ENCODE measurements at places on chromosomes 7 and 10.

GRCh38 chr10:48523820-48524758 lies 80.8 kb downstream of the ARHGAP22 start:
- no peak for DNase-seq

DNA sequence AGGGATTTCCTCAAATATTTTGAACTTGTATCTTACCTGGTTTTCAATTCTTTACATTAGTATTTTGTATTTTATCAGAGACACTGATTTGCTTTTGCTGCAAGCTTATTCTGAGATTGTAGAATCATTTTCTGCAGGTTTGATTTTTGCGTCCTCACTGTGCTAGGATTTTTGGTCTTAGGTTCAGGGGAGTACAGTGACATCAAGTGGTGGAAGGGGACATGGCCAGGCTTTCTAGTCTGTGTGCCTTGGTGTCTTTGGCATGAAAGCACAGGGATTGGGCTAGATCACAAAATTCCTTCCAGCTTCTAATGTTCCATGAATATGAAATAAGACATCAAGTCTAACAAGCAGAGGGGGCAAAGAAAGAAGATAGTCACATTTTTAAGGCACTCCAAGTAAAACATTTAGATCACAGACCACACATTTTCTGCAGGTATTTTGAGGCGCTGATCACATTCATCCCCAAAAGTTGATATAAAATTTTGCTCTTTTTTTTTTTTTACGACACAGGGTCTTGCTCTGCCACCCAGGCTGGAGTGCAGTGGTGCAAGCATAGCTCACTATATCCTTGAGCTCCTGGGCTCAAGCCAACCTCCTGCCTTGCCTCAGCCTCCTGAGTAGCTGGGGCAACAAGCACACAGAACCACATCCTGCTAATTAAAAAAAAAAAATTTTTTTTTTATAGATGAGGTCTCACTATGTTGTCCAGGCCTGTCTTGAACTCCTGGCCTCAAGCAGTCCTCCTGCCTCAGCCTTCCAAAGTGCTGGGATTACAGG lies 124.4 kb downstream of the PON1 start:
- DNase-seq: no peak

DNA sequence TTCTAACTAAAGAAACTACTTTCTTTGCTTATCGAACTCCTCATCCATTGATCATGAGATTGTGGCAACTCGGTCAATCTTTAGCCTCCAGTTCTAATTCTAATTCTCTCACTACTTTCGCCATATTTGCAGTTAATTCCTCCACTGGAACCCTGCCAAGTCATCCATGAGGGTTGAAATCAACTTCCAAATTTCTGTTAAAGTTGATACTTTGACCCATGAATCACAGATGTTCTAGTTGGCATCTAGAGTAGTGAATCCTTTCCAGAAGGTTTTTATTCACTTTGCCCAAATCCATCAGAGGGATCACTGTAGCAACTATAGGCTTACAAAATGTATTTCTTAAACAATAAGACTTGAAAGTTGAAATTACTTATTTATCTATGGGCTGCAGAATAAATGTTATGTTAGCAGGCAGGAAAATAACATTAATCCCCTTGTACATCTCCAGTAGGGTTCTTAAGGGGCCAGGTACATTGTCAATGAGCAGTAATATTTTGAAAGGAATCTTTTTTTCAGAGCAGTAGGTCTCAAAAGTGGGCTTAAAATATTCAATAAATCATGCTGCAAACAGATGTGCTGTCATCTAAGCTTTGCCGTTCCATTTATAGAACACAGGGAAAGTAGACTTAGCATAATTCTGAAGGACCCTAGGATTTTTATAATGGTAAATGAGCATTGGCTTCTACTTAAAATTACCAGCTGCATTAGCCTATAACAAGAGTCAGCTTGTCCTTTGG lies 39.4 kb downstream of the CCDC71L start:
- DNase-seq: no peak

- DNase-seq: peak; percentile 54
These were observed 100.0 kb downstream of the INPP5A start for GRCh38 chr10:132637477-132638129.

GRCh38 chr10:1677307-1677939 lies 59.9 kb downstream of the ADARB2 start:
- no peak for DNase-seq

DNA sequence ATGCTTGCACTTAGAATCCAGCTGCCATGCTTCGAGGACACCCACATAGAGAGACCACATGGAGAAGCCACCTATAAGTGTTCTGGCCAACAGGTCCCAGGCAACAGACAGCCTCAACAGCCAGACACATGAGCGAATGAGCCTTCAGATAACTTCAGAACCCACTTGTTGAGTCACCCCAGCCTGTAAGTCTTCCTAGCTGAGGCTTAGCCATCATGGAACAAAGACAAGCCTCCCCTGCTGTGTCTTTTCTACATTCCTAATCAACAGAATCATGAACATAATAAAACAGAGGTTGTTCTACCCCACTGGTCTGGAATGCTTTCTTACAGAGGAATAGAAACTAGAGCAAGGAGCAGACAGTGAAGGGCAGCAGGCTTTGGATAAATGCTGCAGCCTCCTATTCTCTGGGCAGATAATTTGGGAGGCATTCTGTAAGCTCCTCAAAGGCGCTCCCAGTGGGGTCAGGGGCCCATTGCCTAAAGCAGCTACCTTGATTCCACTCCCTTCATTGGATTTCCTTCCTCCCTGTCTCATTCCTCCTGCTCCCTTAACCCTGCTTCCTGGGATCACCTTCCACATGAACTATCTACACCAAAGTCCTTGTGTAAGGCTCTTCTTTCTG lies 4.6 kb downstream of the TLL2 start:
- DNase-seq: no peak

DNA sequence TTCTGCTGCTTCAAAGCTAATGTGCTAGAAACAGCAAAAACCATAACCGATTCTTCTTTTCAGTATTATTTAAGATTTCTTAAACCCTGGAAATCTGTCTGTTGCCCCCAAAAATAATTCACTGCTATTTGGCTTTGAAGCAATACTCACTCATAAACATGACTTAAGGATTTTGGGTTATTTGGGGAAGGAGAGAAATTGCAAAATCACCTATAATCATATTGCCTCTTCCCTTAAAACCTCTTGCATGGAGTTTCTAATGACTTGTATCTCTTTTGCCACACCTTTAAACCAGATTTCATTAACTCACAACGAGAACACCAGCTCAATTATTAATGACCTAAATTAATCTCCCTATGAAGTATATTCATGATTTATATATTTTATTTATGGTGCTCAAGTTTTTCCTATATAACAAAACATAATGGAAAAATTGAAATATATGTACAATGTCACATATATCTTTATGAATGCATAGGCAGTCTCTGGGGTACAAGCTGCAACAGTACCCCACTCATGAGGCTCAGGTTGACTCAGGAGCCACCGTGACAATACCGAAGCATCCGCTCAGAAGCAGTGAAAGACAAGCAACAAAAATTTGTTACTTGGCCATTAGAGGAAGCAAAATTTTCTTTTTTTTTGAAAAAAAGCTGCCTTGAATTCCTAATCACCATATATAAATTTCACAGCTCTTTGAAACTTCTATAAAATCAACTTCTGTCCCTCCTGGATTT lies 3.0 kb downstream of the NAMPT start:
- DNase-seq: no peak

- DNase-seq: no peak
These were observed 61.7 kb upstream of the NPTX2 start for GRCh38 chr7:98555403-98555802.

DNA sequence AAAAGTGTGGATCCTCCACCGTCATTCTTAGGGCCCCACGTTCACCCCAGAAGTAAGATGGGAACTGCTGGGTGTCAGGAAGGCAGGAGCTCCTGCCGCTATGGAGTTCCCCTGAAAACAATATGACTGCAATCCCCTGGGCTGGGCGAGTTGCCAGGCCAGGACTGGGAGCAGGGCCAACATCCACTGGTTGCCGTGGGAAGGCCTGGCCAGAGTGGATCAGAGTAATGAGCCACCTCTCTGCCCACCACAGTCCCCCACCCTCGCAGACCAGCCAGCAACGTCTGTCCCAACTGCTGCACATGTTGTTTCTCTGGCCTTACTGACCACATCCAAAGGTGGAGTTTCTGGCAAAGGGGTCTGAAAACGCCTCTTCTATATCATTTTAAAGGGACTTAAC lies 86.6 kb downstream of the STRA8 start:
- DNase-seq: no peak

DNA sequence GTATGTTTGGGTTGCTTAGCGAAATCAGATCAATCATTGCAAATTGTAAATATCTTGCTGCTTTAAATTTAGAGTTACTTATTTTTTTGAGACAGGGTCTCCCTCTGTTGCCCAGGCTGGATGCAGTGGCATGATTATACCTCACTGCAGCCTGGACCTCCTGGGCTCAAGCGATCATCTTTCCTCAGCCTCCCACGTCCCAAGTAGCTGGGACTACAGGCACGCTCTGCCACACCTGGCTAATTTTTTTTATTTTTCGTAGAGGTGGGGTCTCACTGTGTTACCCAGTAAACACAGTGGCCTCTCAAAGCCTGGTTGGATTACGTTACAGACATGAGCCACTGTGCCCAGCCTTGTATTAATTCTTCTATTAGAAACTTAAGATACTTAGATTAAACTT lies 1.7 kb downstream of the VDAC2 start:
- DNase-seq: no peak

- DNase-seq: no peak
These were observed 8.3 kb downstream of the TSPAN14 start for GRCh38 chr10:80462299-80462980.

DNA sequence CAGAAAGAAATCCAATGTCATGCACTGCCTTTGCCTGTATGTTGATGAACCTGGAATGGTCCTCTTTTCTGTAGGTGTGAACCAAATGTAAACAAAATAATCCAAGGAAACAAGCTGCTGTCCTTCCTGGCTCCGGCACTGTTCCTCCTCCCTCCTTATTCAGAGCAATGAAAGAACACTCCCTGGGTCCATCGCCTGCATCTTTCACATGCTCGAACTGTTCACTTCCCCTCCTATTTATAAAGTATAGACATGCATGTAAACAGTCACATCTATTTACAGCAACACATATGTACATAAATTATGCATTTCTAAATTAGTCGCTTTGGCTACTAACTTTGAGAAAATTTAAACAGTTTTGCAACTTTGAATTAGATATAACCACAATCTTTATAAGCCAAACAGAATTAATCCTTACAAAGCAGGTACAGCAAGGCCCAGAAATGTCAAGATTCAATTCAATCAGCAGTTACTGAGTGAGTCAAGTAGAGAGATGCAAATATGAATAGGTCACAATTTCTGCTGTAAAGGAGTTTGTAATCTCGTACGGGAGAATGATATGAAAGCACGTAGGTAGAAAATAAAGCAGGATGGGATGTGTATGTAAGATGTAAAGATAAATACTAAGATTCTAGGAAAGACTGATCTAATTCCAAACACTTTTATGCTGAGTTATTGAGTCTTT lies 162.6 kb downstream of the PIP4K2A start:
- DNase-seq: no peak

DNA sequence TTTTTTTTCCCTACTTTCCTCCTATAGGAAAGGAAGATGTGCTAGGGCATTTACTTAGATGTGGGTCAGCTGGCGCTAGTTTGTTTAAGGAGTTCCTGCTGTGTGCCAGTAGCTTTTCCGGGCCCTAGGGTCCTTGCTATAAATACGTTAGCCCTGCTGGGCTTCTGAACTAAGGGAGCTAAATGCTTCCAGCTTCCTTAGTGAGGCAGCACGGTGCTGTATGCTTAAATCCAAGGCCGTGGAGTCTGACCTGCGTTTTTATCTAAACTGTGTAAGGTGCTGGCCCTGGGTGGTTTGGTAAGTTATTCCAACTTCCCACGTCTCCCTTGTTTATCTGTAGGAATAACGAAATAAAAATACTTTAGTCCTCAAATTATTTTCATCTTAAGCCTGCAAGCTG lies 594 bp downstream of the TDRD1 start:
- DNase-seq: no peak

DNA sequence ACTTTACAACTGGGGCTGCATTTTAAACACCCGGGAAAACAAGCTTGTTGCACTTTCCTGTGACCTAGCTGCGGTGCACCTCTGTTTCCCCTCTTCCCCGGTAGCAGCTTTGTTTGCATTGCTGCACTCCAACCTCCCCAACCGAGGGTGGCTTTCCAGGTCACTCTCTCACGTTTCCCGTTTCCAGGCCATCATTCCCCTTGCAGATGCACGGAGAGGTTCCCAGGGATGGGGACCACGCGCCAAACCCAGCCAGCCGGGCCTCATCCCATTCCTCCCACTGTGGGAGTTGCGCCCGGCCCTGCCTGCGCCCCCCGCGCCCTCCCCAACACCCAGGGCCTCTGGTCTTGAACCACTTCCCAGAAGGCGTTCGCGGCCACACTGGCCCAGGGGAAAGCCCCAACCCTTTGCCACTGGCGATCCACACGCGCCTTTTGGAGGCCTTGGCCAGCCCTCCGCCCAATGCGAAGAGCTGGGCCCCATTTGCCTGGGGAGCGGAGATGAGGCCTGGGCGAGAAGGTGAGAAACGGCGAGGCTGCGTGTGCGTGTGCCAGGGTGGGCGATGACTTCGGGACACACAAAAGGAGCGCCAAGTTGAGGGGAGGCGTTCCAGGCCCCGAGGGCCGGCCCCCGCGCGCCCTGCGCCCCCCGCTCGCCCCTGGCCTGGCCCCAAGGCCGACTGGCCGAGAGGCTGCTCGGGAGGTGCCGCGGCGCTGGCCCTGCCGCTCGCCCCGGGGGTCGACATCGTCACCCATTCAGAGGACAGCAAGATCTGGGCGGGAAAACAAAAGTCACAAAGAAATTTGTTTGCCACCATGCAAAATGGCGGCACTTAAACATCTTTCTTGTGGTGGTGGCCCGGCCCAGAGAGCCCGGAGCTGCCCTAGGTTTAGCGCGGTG lies 15.9 kb downstream of the SKIDA1 start:
- DNase-seq: no peak

DNA sequence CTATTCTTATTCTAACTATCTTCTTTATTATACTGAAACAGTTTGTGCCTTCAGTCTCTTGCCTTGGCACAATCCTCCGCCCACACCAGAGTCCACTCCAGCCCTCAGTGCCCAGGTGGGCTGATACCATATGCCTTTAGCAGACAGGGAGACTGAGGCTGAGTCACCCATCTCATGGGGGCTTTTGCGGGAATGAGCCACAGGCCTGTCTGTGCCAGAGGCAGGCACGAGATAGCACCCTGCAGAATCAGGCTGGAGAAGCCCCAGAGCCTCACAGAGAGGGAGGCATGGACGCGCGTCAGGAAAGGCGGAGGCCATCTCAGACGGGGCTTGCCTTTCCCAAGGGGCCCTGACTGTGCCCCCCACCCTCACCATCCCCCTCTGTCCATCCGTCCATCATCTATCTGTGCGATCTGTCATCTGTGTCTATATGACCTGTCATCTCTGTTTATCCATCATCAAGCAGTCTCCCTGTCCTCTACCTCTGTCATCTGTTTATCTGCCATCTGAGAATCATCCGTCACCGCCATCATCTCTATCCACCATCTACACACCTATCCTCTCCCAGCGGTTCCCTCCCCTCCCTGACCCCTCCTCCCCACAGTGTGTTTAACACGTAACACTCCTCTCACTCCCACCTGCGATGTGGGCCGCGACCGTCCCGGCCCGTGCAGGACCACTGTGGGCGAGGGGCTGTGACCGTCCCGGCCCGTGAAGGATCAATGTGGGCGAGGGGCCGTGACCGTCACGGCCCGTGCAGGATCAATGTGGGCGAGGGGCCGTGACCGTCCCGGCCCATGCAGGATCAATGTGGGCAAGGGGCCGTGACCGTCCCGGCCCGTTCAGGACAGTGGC lies 7.3 kb upstream of the ADAP1 start:
- DNase-seq: no peak
